Fibroblast of skin of left quadriceps (primary cell): ENCODE measurements at places on chromosomes 7 and 10.

- DNase-seq: no peak
These were observed 477.8 kb downstream of the TFEC start for GRCh38 chr7:115552766-115553165.

- no peak for DNase-seq
These were observed 149.2 kb upstream of the GHITM start for GRCh38 chr10:83990126-83990525.

- no peak for DNase-seq
These were observed 46.8 kb downstream of the TBXAS1 start for GRCh38 chr7:139875821-139876241.

DNA sequence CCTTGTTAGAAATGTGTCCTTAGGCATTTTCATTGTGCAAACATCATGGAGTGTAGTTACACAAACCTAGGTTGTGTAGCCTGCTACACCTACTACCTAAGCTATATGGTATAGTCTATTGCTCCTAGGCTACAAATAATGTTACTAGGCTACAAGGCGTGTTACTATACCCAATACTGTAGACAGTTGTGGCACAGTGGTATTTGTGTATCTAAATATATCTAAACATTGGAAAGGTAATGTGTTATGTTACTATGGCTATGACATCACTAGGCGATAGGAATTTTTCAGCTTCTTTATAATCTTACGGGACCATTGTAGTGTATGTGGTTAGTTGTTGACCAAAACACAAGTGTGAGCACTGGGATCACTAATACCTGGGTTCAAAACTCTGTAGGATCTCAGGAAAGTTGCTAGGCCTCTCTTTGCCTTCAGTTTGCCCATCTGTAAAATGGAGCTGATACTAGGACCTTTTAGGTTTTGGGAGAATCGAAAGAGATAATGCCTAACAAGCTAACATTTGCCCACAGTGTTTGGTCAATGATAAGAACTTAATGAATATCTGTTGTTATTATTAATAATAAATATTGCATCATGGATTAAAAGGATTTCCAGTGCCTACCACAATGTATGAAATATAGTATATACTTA lies 2.7 kb downstream of the BICC1 start:
- DNase-seq: no peak

DNA sequence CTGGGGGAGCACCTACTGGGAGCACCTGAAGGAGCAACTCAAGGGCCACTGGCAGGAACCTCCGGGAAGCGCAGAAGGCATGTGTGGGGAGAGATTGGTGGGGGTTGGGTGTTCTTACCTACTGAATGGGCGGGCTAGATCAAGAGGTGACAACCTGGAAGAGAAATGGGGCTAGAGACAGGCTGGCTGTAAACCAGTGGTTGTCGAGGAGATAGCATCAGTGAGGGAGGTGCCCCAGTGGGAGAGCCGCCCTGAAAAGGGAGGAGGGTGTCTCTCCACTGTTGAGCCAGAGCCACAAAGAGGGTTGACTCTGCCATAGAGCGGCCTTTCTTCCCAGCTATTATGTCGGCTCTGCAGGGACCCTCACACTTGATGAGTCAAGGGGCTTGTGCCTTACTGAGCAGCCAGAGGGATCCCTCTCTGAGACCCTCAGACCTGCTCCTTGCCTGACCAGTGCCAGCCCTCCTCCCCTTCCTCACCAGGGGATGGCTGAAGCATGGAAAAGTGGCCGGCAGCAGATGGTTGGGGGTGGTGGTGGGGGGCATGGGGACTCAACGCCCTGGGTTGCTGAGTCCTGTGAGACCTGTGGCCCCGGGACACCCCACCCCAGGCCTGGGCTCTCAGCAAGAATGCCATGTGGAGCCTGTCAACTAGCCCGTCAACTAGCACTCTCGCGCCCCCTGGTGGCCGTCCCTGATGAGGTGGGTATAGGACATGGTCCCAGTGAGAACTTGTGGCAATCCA lies 36.4 kb upstream of the PURB start:
- peak; percentile 34 for DNase-seq

DNA sequence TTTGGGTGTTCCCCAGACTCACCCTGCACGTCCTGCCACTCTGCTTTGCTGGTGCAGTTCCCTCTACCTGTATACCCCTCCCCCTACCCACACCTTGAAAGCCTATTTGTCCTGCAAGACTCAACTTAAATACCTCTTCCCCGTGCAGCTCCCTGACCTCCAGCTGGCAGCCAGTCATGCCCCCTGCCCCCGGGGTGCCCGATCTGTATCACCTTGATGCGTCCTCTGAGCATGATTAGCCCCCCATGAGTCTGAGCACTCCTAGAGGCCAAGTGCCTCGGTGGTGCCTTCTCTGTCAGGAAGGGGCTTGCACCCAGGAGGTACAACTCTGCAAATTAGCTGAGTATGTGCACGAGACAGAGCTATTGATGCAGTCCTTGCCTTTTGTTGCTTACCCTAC lies 95.1 kb downstream of the RGS10 start:
- DNase-seq: no peak

DNA sequence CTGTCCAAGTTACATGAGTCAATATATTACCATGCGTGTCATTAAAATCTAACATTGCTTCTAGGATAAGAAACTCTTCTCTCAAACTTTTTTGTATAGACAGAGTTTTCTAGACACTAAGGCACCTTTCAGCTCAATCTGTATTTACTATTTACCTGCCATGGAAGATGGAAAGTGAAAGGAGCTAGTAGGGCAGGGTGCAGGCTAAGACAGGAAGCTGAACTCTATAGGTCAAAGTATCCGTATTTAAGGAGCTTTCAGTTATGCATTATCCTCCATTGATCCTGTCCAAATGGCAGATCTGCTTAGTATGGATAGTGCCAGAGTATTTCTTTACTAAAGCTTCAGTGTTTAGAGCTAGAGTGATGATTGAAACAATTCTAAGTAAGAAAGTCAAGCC lies 612.8 kb downstream of the IPMK start:
- DNase-seq: no peak

DNA sequence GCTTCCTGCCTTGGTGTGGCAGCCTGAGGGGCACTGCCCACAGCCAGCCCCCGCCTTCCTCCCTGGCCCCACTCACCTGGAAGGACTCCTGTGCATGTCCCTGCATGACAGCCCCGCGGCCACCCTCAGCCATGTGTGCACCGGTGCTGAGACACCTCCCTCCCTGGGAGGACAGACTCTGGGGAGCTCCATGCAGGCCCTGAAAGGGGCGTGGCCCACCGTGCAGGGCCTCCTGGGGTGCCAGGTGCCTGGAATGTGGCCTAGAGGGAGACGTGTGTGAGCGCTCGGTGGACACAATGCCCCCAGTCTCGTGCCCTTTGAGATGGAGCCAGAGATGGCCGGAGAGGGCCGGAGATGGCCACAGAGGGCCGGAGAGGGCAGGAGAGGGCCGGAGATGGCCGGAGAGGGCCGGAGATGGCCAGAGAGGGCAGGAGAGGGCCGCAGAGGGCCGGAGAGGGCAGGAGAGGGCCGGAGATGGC lies 59.1 kb upstream of the PPP2R2D start:
- DNase-seq: no peak

DNA sequence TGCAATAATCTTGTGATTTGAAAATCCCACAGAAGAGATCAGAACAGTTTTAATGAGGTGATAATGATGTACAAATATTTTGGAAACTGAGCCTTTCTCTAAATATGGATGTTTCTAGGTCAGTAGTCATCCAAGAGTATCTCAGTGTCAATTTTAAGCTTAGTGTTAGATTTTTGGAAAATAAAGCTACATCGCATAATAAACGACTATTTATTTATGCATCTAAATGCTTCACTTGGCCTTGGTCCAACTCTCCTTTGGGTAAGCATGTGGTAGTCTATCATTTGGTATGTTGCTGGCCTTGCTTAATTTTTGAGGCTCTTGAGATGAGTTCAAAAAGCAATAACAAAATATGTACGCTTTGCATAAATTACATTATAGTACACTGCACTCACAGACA lies 5.4 kb upstream of the PPP1R9A start:
- DNase-seq: no peak

GRCh38 chr10:30357806-30358205 lies 8.7 kb upstream of the MTPAP start:
- no peak for DNase-seq

DNA sequence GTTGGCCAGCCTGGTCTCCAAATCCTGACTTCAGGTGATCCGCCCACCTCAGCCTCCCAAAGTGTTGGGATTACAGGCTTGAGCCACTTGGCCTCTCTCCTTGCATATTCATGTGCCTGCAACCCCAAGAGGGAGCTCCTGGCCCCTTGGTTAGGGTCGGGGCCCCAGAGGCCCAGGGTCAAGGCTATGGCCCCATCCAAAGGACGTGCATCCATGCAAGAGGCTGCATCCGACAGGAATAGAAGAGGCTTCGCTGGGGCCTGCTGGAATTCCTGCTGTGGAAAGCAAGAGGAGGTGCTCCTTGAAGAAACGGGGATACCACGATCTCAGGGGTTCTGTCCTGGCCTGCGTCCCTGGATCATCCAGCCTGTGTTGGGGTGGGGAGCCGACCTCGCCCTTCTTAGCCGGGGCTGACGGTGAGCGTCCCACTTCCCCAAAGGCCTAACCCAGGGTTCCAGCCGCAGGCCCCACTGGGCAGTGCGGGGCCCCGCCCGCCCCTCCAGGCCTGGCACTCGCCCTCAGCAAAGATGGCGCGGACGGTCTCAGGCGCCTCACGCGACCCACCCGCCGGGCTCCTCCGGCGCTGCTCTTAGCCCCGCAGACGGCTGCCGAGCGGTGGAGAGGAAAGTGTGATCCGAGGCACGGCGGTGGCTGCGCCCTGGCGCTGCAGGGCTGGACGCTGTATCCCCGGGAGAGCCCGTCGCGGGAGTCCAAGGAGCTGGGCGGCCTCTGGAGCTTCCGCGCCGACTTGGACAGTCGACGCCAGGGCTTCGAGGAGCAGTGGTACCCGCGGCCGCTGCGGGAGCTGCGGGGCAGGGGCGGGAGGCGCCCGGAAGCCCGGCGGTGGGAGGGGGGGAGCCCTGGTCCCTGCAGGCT lies 54.7 kb downstream of the ZNF727 start:
- DNase-seq: no peak

DNA sequence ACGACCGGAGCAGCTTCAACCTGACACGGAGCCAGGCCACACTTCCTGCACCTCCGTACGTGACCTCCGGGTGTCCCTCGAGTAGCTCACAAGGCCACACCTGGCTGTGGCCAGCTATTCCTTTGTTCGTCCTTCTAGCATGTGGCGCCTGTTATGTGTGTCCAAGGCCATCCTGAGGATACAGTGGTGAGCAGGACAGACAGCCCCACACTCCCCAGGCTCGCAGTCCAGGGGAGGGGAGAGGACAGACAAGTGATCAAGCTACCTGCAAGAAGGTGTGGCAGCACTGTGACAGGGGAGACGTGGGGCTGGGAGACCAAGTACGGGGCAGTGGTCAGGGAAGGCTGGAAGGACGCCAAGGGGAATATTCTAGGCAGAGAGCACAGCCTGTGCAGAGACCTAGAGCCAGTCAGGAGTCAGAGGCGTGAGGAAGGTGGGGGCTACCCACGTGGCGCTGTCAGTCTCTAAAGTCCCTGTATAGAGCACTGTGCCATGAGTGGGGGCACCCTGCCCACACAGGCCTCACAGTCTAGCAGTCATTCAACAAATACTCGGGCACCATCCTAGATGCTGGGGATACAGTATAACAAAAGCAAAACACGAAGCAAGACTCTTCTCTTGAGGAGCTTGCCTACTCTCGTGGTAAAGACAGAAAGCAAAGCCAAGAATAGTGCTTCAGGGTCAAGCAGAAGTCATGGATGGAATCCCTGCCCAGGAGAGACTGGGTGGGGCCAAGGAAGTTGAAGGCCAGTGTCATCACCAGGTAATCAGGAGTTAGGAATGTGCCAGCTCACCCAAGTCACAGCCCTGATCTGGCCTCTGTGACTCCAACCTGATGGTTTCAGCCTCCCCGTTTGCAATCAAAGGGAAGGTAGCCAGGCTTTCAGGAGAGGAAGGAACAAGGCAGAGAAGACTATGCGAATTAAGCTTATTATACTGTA lies 58.6 kb downstream of the PROSER2 start:
- no peak for DNase-seq

GRCh38 chr10:74400186-74400585 lies 249.2 kb downstream of the ADK start:
- no peak for DNase-seq

DNA sequence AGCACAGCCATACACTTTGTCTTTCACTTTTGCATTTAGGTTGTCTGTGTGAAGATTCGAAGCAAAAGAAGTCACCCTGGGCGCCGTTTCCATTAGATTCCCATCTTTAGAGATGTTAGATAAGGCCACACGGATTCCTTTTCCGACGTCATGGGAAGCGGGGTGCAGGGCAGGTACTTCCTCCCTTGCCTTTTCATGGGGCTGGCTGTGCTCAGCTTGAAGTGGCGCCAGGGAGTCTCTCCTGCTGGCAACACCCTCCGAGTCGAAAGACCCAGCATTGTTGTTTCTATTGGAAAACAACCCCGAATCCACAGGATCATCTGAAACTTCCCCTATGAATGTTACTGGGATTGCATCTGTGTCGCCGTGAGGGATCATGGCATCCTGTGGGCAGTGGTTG lies 246.4 kb upstream of the GRB10 start:
- no peak for DNase-seq
